Right atrium auricular region (tissue), 2 donors: ENCODE measurements at places on chromosomes 4 and X. TPM values are rescaled to one million over a fixed set of nuclear protein-coding genes. Genes with fewer than 3 reads are reported as not detected.

SFRP2 gene
- total RNA-seq, result 1.5 TPM

UGT2B11 gene
- total RNA-seq, result not detected

DKK2 gene
- total RNA-seq, result 4.1 TPM

CTBP1 gene
- 140 TPM for total RNA-seq

MAGEA4 gene
- total RNA-seq, result not detected

PRKG2 gene
- total RNA-seq, result 2.5 TPM

SLC2A9 gene
- total RNA-seq, result 3.5 TPM

HMX1 gene
- total RNA-seq, result not detected

CASP3 gene
- total RNA-seq, result 10.3 TPM

SMARCA1 gene
- total RNA-seq, result 24.1 TPM

CXCL1 gene
- 8.5 TPM for total RNA-seq

SPANXN4 gene
- total RNA-seq, result not detected
